ENCODE measurements at places on chromosomes 3 and 15.

GRCh38 chr3:141431411-141432378, 55.1 kb upstream of the RASA2 start:
- no peak overlapping the region for H3K27ac ChIP-seq
- H3K4me3 ChIP-seq = no peak overlapping the region
- peaks cover 2% of the 10 kb centered on the region for H3K27me3 ChIP-seq
- peaks cover 7% of the 10 kb centered on the region for H3K36me3 ChIP-seq

- no peaks in the 10 kb centered on the region for H3K36me3 ChIP-seq
- peaks cover 8% of the 10 kb centered on the region for H3K27me3 ChIP-seq
- H3K4me1 ChIP-seq = no peaks in the 10 kb centered on the region
- H3K4me3 ChIP-seq = no peak overlapping the region
- DNase-seq = no peak
Observed at GRCh38 chr15:66030650-66031049, 161.4 kb downstream of the RAB11A start.

GRCh38 chr15:63189941-63190768, 749 bp downstream of the RAB8B start:
- H3K4me3 ChIP-seq = peak overlapping the region; percentile 98
- peaks cover 7% of the 10 kb centered on the region for H3K27me3 ChIP-seq
- peaks cover 64% of the 10 kb centered on the region for H3K4me1 ChIP-seq
- DNase-seq = no peak

- H3K4me3 ChIP-seq = no peak overlapping the region
- peaks cover 15% of the 10 kb centered on the region for H3K36me3 ChIP-seq
- H3K27me3 ChIP-seq = peaks cover 2% of the 10 kb centered on the region
- no peak for DNase-seq
Observed at GRCh38 chr3:128222796-128223385, 69.6 kb downstream of the EEFSEC start.

DNA sequence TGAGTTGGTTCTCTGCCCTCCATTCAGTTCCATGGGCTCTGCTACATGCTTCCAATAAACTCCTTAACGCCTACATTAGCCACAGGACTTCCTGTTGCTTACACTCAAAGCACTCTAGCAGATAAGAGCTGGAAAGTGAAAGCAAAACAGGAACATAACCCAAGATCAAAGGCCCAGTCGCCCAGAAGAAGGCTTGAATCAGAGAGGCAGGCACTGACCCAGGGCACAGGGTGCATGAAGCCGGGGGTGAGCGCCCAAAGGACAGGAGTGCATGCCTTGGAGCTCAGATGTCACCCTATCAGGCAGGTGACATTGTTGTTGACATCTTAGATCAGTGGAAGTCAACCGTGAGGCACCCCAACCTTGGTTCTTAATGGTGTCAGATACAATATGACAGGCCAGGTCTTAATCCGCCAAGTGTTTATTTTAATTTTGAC, 235.1 kb downstream of the UACA start:
- peaks cover 6% of the 10 kb centered on the region for H3K36me3 ChIP-seq
- peaks cover 2% of the 10 kb centered on the region for H3K27me3 ChIP-seq
- peak overlapping the region; percentile 70 for H3K4me3 ChIP-seq
- DNase-seq = peak; percentile 73
- peak overlapping the region; percentile 83 for H3K27ac ChIP-seq
- peaks cover 40% of the 10 kb centered on the region for H3K4me1 ChIP-seq

- no peak for DNase-seq
- no peaks in the 10 kb centered on the region for H3K36me3 ChIP-seq
- no peak overlapping the region for H3K27ac ChIP-seq
Observed at GRCh38 chr3:64053581-64053980, 30.3 kb upstream of the PSMD6 start.
